T-helper 2 cell treated with Interferon-gamma antibody and Interleukin-4, amounts not matched to agents 5 μg/mL and 100 μg/mL, for 36 hours (primary cell): ENCODE measurements at places on chromosomes 4 and X.

DNA sequence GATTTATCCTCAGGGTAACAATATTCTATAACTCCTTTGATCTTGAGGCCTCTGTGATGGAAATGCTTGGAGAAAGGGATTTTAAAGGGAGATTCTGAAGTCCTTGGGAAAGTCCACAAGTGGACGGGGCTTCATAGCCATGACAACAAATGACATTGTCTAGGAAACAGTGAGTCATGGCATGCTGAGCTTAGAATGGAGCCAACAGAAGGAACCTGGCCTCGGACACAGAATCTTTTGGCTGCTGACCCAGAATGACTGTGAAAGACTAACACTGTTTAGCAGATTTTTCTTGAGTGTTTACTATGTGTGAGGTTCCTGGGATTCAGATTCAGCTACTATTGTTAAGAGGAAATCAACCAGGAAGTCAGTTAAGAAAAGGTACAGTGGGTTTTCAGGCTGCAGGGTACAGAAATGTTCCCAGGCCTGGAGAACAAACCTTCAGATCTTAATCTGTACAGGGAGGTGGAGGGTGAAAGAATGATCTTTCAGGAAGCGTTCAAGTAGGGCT is 18.1 kb upstream of the CXCL2 start:
- no peak for DNase-seq

DNA sequence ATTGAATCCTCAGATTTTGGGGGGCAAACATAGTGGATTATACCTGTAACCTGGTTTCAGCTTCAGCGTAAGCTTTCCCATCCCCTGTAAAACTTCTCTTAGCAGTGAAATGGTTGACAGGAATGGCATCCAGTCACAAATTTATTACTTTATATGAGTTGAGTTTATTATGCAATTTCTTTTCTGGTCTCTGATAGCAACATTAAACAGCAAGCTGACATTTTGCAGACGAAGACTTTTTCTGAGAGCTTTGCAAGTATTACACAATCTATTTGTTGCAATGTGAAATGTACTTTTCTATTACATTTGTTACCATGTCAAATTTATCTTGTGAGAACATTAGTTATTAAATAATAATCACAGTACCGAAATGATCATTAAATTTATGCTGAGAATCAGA is 60.6 kb downstream of the GSPT2 start:
- no peak for DNase-seq

- DNase-seq = no peak
Observed at GRCh38 chr4:30950737-30951136, 230.6 kb downstream of the PCDH7 start.

DNA sequence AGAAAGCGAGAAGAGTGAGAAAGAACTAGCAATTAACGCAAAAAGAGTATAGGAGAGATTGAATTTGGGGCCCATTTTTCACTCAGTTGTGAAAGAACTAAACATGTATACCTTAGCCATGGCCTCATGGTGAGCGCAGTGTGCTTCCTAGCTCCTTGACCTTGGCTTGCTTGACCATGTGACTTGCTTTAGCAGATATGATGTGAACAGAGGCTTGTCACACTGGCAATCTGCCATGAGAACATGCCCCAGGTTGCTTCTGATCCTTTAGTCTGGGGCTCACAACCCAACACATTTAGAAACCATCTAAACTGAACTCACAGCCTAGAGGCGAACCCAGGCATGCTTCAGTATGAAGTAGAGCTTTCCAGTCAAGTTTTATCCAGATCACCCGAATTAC is 260.1 kb upstream of the FTHL17 start:
- no peak for DNase-seq

GRCh38 chrX:68417651-68418050 is 15.6 kb downstream of the OPHN1 start:
- no peak for DNase-seq

GRCh38 chr4:184439856-184440594 is 34.3 kb downstream of the IRF2 start:
- no peak for DNase-seq

GRCh38 chr4:36333303-36333877 is 52.0 kb downstream of the DTHD1 start:
- DNase-seq = no peak

DNA sequence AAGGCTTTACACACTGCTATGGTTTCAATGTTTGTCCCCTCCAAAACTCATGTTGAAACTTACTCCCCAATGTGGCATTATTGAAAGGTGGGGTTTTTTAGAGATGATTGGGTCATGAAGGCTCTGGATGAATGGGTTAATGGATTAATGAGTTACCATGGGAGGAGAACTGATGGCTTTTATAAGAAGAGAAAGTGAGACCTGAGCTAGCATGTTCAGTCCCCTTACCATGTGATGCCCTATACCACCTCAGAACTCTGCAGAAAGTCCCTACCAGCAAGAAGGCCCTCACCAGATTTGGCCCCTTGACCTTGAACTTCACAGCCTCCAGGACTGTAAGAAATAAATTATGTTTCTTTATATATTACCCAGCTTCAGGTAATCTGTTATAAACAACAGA is 68.9 kb upstream of the CAPN6 start:
- DNase-seq = no peak

DNA sequence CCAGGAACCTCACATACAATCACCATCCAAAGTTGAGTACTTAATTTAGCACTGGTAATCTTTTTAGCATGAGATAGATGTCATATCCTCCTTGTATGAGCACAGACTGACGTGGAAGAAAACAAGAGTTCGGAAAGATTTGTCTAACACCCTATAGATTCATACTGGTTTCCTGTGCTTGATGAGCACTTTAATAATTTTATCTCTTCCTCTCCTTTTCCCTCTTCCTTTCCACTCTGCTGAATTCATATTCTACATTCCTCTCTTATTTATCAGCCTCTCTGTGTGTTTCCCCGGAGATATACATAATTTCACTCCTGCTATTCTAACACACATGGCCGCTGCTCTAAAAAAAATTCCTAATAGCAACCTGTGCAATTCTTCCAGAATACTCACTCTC is 273.9 kb downstream of the AFF2 start:
- no peak for DNase-seq

GRCh38 chr4:67684839-67685531 is 16.0 kb downstream of the UBA6 start:
- no peak for DNase-seq

DNA sequence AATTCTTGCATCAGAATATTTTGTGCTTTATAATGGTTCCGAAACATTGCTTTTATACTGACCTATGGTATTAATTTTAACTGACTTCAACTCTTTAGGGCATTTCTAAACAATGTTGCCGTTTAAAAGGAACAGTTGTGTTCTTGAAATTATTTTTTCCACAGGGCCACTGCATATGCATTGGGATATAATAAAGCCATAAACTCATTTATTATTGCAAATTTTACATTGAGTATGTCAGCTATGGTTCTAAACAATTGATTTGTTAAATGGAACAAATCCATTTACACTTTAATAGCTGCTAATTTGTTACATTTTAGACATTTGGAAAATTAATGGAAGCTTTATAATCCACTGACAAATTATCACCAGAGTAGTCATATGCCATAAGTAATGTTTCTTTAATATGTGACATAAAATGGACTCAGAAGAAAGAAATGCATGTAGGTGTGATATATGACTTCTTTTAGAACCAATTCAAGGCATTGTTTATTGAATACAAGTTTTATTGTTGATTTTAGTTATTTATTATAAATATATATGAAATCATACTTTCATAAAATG is 553.3 kb downstream of the TLL1 start:
- DNase-seq = no peak

- DNase-seq = no peak
Observed at GRCh38 chr4:112604589-112604988, 32.1 kb downstream of the ZGRF1 start.

GRCh38 chrX:19811807-19812604 is 75.4 kb downstream of the SH3KBP1 start:
- no peak for DNase-seq

- DNase-seq = no peak
Observed at GRCh38 chrX:148540114-148540513, 39.7 kb downstream of the AFF2 start.

- DNase-seq = peak; percentile 49
Observed at GRCh38 chr4:112523008-112523721, 7.2 kb upstream of the NEUROG2 start.

DNA sequence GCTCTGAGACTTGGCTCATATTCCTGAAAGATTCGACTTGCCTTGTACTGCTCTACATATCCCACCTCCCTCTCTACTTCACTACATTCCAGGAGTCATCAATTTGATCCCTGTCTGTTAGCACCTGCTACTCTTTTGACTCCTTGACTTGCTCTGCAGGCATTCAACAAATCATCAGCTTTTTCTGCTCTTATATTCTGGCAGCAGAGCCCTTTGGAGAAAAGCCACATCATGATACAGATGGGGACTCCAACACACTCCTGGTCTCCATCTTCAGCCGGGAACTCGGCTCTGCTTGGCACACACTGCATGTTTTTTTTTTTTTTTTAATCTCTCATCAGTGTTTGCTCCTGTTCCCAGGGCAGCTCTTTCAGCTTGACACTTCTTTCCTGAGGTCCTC is 293.2 kb upstream of the LCORL start:
- DNase-seq = no peak

DNA sequence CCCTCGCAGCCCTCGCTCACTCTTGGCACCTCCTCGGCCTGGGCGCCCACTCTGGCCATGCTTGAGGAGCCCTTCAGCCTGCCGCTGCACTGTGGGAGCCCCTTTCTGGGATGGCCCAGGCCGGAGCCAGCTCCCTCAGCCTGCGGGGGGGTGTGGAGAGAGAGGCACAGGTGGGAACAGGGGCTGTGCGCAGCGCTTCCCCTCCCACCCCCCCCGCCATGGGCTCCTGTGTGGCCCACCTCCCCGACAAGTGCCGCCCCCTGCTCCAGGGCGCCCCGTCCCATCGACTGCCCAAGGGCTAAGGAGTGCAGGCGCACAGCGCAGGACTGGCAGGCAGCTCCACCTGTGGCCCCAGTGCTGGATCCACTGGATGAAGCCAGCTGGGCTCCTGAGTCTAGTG is 220.2 kb downstream of the STPG2 start:
- DNase-seq = no peak

- no peak for DNase-seq
Observed at GRCh38 chr4:181944527-181944926, 298.7 kb upstream of the TENM3 start.

DNA sequence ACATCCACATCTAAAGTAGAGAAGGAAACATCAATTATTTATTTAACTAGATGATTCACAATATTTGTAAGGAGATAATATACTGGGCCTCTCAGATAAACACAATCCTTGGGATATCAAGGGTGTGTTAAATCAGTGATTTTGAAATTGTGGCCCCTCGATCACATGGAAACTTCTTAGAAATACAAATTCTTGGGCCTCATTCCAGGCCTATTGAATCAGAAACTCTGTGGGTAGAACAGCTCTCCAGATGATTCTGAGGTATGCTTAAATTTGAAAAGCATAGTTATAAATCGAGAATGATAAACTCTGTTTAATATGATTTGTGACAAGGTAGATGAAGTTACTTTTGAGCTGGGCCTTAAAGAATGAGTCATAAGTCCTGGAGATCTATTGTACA is 64.3 kb upstream of the GPR174 start:
- no peak for DNase-seq

GRCh38 chrX:13742397-13743176 is 8.0 kb downstream of the OFD1 start:
- DNase-seq = peak; percentile 45

GRCh38 chrX:125289209-125289608 is 30.5 kb upstream of the TEX13C start:
- no peak for DNase-seq

DNA sequence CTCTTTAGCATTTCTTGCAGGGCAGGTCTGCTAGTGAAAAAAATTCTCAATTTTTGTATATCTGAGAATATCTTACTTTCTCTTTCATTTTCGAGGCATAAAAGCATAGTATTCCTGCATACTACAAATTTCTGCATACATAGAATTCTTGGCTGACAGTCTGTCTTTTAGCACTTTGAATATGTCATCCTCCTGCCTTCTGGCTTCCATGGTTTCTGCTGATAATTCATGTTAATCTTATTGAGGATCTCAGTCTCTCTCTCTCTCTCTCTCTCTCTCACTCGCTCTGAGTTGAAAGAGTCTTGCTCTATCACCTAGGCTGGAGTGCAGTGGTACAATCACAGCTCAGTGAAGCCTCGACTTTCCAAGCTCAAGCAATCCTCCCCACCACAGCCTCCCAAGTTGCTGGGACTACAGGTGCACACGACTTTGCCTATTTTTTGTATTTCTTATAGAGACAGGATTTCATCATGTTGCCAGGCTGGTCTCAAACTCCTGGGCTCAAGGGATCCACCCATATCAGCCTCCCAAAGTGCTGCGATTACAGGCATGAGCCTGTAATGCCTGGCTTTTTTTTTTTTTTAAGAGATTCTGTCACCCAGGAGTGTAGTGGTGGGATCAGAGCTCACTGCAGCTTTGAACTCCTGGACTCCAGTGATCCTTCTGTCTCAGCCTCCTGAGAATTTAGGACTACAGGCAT is 161.3 kb downstream of the FNIP2 start:
- DNase-seq = no peak

GRCh38 chr4:174119051-174119450 is 164.4 kb downstream of the FBXO8 start:
- DNase-seq = no peak

DNA sequence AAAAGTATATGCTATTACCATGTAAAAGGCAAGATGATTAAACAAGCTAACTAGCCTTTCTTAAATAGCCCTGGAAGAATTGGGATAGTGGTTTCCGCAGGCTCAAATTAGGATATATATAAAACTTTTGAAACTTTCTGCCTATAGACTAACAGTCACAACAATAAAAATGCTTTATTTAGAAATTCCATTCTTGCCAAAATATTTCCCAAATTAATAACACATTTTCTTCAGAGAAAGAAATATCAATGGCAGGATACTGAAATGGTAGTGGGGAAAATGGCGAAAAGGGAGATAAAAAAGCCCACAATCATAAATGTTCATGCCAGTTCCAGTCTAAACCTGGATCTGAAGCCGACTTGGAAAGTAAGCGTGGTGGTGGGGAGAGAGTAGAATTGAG is 56.0 kb downstream of the MAD2L1 start:
- no peak for DNase-seq

- no peak for DNase-seq
Observed at GRCh38 chrX:11480626-11481025, 185.1 kb downstream of the ARHGAP6 start.

DNA sequence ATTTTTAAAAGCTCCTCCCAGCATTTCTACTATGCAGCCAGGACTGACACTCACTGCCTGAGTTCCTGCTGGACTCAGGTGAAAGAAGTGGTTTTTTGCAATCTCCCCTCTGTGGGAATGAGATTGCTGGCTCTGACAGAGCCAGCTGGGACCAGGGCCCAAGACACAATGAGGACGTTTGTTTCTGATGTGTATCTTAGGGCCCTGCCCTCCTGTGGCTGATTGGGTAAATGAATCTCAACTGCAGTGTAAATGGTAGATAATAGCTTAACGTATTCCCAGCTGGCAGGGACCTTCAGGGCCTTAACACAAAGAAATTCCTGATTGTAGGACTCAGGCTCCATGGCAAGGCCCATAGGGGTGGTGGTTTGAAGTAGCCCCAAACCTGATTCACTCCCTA is 85.8 kb upstream of the PRPS1 start:
- no peak for DNase-seq

- DNase-seq = no peak
Observed at GRCh38 chr4:5984843-5985242, 33.4 kb downstream of the C4orf50 start.
